Activated T-cell treated with anti-CD3 and anti-CD28 coated beads, Interleukin-2, amount 50 U/mL, for 24 hours (primary cell): ENCODE measurements at places on chromosomes 5 and 9.

DNA sequence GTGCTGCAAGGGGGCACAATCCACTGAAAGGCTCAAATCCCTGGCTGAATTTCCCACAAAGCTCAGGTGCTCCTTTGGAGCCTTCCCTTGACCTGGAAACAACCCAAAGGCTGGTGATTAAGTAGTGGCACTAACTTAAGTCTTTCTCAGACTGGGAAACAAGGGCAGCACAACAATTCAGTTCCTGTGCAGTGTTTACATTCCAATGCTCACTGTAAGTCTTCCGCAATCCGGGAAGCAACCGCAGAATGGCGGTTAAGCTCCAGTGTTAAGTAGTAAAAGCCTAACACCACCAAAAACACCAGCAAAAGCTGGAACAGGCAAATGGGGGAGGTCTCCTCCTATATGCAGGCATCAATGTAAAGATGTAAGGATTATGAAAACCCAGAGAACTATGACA is 117.2 kb downstream of the TRPM3 start:
- H3K27me3 ChIP-seq = no peaks in the 10 kb centered on the region
- H3K4me3 ChIP-seq = no peak overlapping the region
- H3K4me1 ChIP-seq = no peaks in the 10 kb centered on the region
- H3K36me3 ChIP-seq = no peaks in the 10 kb centered on the region
- H3K27ac ChIP-seq = no peak overlapping the region

- no peaks in the 10 kb centered on the region for H3K27me3 ChIP-seq
- peaks cover 41% of the 10 kb centered on the region for H3K4me1 ChIP-seq
- H3K4me3 ChIP-seq = no peak overlapping the region
These were observed 6.8 kb downstream of the LSM11 start for GRCh38 chr5:157750320-157750719.

DNA sequence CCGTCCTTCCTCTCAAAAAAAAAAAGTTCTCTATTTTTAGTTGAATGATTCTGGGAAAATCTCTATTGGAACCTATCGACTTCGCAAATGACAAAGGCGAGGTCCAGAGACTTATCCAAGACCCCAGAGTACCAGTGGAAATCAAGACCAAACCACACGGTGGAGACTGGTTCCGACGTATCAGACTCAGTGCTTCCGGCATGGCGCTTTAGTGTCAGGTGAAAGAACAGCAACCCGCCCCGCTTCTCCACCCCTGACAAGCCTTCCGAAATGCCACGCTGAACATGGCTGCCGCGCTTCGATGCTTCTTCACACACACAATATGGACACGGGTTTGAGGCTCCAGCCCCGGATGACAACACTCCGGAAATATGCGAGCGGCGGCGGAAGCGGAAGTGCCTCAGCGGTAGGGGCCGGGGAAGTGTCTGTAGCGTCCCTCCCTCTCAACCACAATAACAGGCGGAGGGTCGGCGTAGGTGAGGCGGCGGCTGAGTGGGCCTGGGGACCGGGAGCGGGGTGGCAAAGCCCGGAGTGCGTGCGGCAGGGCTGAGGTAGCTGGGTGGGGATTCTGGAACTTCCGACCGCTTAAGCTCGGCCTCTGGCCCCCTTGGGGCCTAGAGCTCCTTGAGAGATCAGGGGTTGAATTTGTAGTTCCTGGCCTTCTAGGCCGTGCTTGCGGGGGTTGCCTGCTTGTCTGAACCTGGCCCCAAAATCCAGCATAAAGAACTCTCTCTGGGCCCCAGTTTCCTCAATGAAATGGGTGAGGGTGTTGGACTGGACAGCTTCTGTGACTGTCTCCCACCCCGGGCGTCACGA is at the start of gene FBXO38:
Gene FBXO38 (plus strand): TSS at position 395 of the 816 bp plus-strand sequence. CDS start 10,819 bp downstream, outside the sequence.
- DNase-seq = peak; percentile 95
- peaks cover 56% of the 10 kb centered on the region for H3K36me3 ChIP-seq
- H3K27me3 ChIP-seq = no peaks in the 10 kb centered on the region
- peak within 1 kb of the TSS; percentile 96 for H3K27ac ChIP-seq

- H3K27me3 ChIP-seq = no peaks in the 10 kb centered on the region
- no peak overlapping the region for H3K27ac ChIP-seq
- H3K4me1 ChIP-seq = no peaks in the 10 kb centered on the region
- no peak overlapping the region for H3K4me3 ChIP-seq
- DNase-seq = no peak
These were observed 1068.5 kb upstream of the CDH10 start for GRCh38 chr5:25713259-25713658.

DNA sequence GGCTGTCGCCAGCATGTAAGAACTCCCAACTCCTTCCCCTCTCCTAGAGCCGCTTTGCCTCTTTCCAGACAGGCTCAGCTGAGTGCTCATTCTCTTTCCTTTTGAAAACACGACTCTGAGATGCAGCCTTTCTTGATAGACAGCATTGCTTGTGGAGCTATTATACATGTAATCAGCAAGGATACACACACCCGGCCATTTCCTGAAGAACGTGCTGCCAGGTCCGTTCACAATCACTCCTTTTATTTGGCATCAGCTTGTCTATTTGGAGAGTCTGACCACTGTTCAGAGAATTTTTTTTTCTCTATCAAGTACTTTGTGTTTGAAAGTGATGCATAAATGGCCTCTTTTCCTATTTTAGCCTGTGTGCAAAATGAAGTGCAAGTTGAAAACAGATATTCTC is 328.7 kb downstream of the MARCHF11 start:
- no peaks in the 10 kb centered on the region for H3K4me1 ChIP-seq
- H3K4me3 ChIP-seq = no peak overlapping the region

DNA sequence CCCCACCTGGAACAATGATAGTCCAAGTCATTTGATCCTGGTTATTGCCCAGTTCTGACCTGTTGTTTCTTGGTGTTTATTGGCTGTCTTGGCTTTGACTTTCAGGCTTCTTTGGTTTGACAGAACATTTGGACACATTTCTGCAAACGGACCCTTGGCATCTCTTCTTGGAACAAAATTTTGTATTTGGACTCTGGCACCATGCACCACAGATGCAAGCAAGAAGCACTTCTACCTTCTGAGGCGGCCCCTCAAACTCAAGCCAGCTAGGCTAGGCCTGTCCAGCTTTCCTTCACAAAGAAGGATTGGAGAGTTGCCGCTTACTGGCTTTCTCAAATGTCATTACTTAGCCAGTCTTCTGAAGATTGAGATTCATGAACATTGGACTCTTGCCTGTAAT is 23.1 kb upstream of the FGF10 start:
- no peak overlapping the region for H3K27ac ChIP-seq
- H3K27me3 ChIP-seq = no peaks in the 10 kb centered on the region
- H3K4me3 ChIP-seq = no peak overlapping the region

DNA sequence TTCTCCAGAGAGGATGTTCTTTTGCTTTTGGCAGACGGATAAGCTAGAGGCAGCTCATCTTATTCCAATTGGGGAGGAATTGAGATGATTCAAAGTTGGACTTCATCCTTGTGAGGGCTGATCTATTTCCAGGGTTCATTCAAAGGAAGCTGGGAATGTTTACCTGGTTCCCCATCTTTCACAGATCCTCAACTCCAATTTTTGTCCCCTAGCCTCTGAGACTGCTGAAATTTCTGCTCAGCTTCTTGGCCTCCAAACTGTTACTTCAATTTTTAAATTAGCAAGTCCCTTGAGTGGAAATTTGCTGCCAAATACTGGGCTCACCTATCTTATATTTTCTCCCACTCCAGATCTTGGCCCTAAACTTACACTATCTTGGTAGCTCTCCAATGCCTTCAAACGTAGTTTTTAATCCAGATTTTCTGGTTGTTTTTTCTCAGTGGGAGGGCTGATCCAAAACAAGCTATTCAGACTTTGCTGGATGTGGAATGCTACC is 93.9 kb upstream of the NEK6 start:
- no peak overlapping the region for H3K27ac ChIP-seq
- peaks cover 24% of the 10 kb centered on the region for H3K27me3 ChIP-seq
- no peak for DNase-seq
- H3K36me3 ChIP-seq = no peaks in the 10 kb centered on the region

DNA sequence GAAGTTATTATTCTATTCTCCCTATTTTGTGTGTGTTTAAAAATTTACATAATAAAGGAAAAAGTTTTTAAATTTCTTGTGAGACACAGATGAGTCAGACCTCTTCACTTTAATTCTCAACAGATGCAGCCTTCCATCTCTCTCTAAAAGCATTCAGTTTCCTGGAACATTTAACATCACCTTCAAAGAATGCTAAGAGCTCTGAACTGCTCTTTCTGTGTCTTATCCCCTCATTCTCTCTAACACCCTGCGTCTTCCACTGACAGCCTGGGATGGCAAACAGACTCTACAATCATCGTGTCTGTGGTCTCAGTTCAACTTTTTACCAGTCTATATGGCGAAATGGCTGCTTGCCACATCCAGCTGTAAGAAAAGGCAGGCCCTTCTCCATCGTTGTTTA is 173.0 kb downstream of the HINT1 start:
- H3K4me3 ChIP-seq = no peak overlapping the region
- peaks cover 2% of the 10 kb centered on the region for H3K27me3 ChIP-seq
- H3K4me1 ChIP-seq = no peaks in the 10 kb centered on the region
- no peak for DNase-seq
- no peaks in the 10 kb centered on the region for H3K36me3 ChIP-seq
- no peak overlapping the region for H3K27ac ChIP-seq

DNA sequence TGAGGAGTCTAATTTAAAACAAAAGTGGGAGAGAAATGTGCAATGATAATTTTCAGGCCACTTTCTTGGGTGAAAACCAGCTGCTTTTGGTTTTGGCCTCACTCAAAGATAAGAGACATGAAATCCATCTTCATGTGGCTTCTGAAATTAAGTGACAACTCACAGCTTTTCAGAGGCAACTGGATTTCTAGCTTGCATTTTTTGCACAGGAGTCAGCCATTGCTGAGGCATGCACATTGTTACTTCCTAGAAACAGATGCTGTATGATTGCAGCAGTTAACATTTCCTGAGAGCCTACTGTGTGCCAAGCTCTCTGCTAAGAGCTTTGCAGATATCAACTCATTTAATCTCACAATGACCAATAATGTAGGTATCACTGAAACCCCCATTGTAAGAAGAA is 562.6 kb downstream of the NR2F1-AS1 start:
- no peaks in the 10 kb centered on the region for H3K4me1 ChIP-seq
- H3K36me3 ChIP-seq = no peaks in the 10 kb centered on the region
- H3K27ac ChIP-seq = no peak overlapping the region
- no peak for DNase-seq

- no peaks in the 10 kb centered on the region for H3K36me3 ChIP-seq
- DNase-seq = no peak
- no peak overlapping the region for H3K4me3 ChIP-seq
- no peak overlapping the region for H3K27ac ChIP-seq
- peaks cover 5% of the 10 kb centered on the region for H3K27me3 ChIP-seq
- H3K4me1 ChIP-seq = no peaks in the 10 kb centered on the region
These were observed 27.3 kb downstream of the NME5 start for GRCh38 chr5:138111937-138112336.

DNA sequence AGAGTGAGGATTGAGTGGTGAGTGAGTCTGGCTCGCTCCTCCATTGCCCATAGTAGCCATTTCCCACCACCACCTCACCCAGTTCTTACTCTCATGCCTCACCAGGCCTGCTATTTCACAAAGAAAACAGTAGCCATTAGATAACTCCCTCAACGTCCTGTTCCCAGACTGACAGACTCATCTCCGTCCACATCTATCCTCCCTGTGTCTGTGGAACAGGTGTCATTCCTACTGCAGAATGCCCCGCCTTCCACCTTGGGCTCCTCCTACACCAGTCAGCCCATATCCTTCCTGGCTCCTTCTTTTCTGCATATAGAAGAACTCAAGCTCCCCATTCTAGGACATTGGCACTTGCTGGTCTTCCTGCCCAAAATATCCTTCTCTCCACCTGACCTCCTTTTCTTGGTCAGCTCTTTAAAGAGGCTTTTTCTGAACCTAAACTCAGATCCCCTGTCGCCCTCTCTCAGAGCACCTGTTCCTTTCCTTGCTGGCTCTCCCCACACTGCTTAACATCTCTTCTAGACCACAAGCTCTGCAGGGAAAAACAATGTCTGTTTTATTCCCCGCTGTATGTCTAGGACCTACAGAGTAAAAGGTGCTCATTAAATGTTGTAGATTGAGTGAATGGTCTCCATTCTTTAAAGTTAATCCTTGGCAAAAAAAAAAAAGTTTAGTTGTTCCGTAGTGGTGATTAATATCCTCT is 3.2 kb downstream of the TNFAIP8 start:
- peaks cover 69% of the 10 kb centered on the region for H3K4me1 ChIP-seq
- no peak for DNase-seq
- H3K27me3 ChIP-seq = no peaks in the 10 kb centered on the region
- H3K4me3 ChIP-seq = peak overlapping the region; percentile 99

DNA sequence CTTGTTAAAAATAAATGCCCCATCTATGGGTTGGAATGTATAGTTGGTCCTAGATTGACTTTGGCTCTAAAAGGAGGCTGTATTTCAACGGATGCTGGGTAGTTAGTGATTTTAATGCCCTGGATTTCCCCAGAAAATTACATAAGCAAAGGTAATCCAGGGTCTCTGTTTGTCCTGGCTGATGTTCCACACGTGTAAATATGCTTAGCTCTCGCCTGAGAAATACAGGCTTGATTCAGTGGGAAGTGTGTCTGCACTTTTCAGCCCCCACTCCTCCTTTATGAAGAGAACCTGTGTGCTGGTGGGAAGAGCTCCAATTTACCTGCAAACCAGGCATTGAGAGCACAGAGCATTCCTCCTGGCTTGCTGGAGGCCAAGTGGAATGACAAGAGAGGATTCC is 294.6 kb upstream of the CLINT1 start:
- peaks cover 10% of the 10 kb centered on the region for H3K27me3 ChIP-seq
- no peaks in the 10 kb centered on the region for H3K4me1 ChIP-seq
- no peak overlapping the region for H3K27ac ChIP-seq

GRCh38 chr9:16745359-16745758 is 125.1 kb downstream of the BNC2 start:
- no peaks in the 10 kb centered on the region for H3K4me1 ChIP-seq
- H3K27me3 ChIP-seq = no peaks in the 10 kb centered on the region
- H3K27ac ChIP-seq = no peak overlapping the region
- DNase-seq = no peak

- H3K4me3 ChIP-seq = no peak overlapping the region
- no peak overlapping the region for H3K27ac ChIP-seq
- DNase-seq = no peak
- H3K27me3 ChIP-seq = peaks cover 8% of the 10 kb centered on the region
- H3K4me1 ChIP-seq = no peaks in the 10 kb centered on the region
These were observed 110.5 kb downstream of the JMY start for GRCh38 chr5:79346420-79346824.

- no peak for DNase-seq
- H3K27ac ChIP-seq = no peak overlapping the region
- no peaks in the 10 kb centered on the region for H3K27me3 ChIP-seq
- no peak overlapping the region for H3K4me3 ChIP-seq
These were observed 10.5 kb downstream of the ERGIC1 start for GRCh38 chr5:172844577-172844838.

GRCh38 chr5:151903243-151903653 is 21.4 kb downstream of the GLRA1 start:
- no peaks in the 10 kb centered on the region for H3K4me1 ChIP-seq
- no peak overlapping the region for H3K27ac ChIP-seq
- no peaks in the 10 kb centered on the region for H3K36me3 ChIP-seq
- peaks cover 22% of the 10 kb centered on the region for H3K27me3 ChIP-seq

DNA sequence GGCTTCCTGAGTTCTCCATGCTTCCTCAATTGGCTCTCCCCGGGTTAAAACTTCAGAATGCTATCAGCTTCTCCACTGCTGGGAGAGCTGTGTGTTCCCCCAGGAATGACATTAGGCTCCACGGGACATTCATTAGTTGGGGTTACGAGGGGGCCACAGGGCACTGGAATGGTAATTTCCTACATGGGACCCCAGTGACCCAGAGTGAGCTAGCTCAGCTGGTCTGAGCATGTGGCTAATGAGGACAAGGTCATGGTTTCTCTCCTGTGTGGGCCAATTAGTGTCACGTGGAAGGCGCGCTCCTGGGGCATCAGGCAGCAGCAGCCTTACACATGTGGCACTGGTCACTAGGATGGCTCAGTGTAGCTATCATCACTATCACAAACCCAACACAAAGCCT is 21.0 kb downstream of the LSM11 start:
- H3K4me1 ChIP-seq = no peaks in the 10 kb centered on the region
- no peak overlapping the region for H3K4me3 ChIP-seq
- DNase-seq = no peak
- H3K36me3 ChIP-seq = peaks cover 16% of the 10 kb centered on the region
- H3K27ac ChIP-seq = no peak overlapping the region
- no peaks in the 10 kb centered on the region for H3K27me3 ChIP-seq
